Stimulated activated CD4-positive, alpha-beta T cell treated with anti-CD3 and anti-CD28 coated beads, Interleukin-1b, Interleukin-23, amount 100 ng/mL, for 1 hour (primary cell): ENCODE measurements at places on chromosomes 4 and X.

DNA sequence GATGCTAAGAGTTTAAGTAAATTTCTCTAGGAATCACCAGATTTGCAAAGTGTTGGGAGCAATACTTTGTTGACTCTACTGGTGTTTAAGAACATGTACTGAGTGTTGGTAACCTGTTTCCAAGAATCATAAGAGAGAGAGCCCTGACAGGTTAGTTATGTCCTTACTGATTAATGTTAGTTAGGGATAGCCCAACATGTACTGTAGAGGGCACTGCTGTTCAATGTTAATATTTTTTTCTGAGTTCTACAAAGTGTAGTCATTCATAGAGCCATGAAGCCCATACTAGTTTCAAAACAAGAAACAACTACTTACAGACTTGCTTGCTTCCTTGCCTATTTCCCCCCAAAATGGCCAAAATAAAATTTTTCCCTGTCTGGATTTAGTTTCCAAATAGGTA, 11.9 kb downstream of the TMPRSS11D start:
- no peak for DNase-seq

DNA sequence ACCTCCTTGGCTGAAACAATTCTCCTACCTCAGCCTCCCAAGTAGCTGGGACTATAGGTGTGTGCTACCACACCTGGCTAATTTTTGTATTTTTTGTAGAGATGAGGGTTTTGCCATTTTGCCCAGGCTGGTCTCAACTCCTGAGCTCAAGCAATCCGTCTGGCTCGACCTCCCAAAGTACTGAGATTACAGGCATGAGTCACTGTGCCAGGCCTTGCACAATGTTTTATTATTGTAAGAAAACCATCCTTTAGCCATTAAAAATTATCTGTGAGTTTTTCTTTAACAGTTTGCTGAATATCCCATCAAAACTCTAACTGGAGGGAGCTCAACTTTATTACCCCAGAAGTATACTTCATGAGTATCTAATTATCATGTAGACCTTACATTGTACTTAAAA, 900.3 kb downstream of the PCDH7 start:
- no peak for DNase-seq

DNA sequence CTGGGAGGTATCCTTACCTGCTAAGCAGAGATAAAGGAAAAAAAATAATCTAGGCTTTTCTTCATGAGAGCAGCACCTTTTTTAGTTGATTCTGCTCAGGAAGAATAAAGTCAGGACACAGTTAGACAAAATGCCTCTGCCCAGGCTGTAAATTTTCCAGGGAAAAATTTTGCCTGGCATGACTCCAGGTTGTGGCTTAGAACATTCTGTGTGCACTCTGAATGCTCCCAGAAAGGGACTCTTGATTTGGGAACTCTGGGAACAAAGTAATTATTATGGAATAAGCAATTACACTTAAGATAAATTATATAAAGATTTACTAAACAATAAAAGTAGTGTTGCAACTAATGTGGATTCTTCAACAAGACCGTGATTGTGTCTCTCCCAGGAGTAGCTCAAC, 826.2 kb upstream of the TENM3 start:
- DNase-seq = no peak

GRCh38 chr4:92101737-92102172, 202.0 kb upstream of the GRID2 start:
- no peak for DNase-seq

- no peak for DNase-seq
Observed at GRCh38 chrX:143581240-143581639, 54.7 kb downstream of the SLITRK4 start.
